ENCODE measurements at places on chromosomes 6 and 20.

- DNase-seq = no peak
These were observed 102.2 kb upstream of the RALGAPA2 start for GRCh38 chr20:20814685-20815084.

- DNase-seq = no peak
These were observed 549 bp upstream of the CSE1L start for GRCh38 chr20:49045440-49046086.

GRCh38 chr20:16284385-16285100 lies 288.7 kb downstream of the KIF16B start:
- no peak for DNase-seq

DNA sequence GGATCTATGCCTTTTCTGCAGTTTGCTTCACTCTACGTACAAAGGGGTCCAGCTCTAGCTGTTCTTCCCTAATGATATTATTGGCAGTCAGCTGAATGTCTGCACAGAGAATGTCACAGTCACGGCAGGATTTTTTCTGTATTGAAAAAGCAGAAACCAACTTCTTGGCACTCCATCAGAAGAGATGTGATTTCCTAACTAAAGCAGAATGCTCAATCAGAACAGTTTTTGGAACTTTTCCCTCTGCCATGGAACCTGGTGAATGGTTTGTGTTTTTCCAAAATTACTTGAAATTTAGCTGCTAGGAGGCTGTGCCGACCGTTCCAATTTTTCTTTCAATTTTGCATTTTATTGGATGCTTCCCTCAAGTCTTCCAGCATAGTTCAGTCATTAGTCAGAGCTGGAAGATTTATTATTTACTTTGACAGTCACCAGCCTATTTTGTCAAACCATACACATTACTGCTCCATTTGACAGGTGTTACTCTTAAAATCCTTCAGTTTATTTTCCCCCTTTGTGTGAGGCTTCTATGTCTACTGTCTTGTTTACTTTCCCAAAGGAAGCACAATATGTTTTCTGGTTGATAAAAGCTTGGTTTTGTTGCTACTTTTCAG lies 259.6 kb upstream of the EPHA7 start:
- no peak for DNase-seq

- no peak for DNase-seq
These were observed 218.6 kb upstream of the UFL1 start for GRCh38 chr6:96302991-96303390.

DNA sequence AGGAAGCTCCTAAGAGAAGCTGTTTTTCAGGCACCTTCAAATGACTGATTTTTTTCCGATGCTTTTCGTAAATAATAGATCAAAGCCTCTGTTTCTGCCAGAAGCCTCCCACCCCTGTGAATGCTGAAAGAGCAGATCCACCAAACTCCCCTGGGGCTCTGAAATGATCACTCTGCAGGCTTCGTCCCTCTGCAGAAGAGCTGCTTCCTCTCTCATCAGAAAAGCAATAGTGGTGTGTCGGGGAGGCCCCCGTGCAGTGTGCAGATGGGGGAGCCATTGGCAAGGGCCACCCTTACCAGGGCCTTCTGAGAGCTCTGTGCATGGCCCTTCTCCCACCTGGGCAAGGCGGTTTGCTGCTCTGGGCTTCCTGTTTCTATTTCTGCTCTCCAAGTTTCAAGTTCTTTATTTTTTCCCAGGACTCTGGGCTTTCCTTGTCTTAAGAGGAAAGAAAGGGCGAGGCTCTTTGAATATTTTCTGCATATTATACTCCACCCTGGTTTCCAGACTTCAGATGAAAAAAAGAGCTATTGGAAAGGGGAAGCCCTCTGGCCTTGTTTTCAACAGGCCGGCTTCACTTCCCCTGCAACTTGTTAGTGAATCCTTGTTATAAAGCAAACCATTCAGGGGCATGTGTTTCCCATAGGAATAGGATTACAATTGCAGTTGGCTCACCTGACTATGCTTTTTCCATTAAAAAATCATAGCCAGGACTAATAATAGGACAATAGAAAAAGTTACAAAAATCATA lies 155.2 kb downstream of the TTLL2 start:
- DNase-seq = no peak

DNA sequence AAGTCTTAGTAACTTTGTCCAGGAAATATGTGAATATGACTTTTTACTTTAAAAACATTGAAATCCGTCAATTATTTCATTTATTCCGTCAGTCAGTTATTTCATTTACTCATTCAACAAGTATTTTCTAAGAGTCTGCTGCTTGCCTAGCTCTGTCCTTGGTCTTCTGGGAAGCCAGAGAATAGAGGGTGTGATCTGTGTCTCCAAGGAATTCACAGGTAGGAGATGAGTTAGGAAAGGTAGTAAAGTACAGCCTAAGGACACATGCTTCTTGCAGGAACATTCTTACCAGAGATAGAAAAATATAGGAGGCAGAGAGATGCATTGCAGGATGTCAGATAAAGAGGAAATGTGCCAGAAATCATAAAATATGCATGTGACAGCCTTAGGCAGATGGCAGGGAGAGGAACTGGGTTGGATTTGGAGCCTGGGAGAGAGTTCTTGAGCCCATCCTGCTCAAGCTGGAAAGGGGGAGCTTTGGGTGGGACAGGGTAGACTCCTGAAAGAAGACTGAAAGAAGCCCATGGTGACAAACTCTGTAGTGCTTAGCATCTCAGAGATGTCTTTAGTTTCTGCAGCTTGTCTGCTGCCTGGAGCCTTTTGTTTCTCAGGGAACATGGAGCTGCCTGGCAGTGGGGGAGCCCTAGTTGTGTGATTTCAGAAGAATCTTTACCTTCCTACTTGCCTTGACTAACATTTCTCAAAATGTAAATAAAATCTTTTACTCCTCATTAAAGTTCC lies 3.5 kb downstream of the SH3BGRL2 start:
- DNase-seq = no peak

DNA sequence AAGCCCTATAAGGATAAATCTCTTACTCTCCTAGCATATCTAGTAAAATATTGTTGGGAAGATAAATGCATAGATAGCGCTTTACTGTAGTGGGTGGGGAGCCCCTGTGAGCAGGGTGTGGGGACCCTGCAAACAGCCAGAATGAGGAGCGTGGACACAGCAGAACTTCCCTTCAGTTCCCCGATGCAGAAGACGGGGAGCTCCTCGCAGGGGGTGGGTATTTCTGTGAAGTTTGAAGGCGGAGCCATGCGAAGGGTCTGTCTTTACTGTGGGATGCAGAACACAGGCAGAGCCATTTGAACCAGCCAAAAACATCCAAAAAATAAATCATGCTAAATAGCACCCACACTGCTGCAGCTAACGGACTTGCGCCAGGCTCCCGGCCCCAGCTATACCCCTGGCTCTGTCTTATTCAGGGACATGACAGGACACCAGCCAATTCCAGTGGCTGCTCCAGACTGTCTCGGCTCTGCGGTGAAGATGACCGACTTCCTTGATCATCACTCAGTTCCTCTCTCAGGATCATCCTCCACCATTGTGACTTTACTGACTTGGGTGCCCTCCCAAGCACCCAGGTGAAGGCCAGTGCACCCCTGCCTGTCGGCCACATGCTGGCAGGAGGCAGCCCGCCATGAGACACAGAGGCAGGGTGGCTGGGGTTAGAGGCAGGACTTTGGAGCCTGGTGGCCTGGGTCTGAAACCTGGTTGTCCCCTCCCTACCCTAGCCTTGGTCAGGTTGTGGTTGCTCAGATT lies 134.5 kb downstream of the SMOC2 start:
- no peak for DNase-seq

DNA sequence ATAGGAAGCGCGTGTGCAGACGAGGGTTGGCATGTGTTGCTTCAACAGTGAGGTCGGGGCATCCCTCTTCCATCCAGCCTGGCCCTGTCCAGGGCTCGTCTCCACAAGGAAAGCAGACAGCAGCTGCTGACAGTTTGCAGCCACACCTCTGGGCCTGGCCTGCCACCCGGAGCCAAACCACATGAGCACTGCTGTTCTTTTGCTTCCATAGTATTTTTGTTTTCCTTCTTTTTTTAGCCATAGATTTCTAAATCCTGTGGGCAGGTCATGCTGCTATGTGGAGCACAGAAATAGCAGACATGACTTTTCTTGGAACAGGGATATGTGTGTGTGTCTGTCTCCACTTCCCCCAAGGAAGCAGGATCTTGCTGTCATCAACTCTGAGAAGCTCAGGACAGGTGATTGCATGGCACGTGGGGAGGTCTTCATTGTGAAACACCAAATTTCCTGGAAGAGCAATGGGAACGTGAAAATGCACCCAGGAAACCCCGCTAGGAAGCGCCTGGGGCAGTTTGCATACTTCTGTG lies 167.4 kb downstream of the DTNBP1 start:
- DNase-seq = no peak

GRCh38 chr20:63086421-63087235 lies 79.9 kb upstream of the BHLHE23 start:
- DNase-seq = no peak

DNA sequence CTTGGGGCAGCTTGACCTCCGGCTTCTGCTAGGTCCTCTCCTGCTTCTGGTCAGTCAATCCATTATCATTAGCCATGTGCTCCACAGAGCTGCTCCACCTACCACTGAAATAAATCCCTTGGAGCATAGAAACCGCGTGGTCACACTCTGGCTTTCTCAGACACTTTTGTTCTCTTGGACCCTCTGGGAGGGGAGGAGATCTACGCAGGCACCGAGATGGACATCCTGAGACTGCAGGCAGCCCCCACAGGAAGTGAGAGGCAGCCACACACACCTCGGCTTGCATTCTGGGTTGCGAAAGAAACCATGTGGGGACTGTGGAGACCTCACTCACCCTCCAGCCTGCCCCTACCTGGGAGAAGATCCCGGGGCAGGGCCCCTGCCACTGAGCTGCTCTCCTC lies 79.5 kb downstream of the FYN start:
- no peak for DNase-seq

DNA sequence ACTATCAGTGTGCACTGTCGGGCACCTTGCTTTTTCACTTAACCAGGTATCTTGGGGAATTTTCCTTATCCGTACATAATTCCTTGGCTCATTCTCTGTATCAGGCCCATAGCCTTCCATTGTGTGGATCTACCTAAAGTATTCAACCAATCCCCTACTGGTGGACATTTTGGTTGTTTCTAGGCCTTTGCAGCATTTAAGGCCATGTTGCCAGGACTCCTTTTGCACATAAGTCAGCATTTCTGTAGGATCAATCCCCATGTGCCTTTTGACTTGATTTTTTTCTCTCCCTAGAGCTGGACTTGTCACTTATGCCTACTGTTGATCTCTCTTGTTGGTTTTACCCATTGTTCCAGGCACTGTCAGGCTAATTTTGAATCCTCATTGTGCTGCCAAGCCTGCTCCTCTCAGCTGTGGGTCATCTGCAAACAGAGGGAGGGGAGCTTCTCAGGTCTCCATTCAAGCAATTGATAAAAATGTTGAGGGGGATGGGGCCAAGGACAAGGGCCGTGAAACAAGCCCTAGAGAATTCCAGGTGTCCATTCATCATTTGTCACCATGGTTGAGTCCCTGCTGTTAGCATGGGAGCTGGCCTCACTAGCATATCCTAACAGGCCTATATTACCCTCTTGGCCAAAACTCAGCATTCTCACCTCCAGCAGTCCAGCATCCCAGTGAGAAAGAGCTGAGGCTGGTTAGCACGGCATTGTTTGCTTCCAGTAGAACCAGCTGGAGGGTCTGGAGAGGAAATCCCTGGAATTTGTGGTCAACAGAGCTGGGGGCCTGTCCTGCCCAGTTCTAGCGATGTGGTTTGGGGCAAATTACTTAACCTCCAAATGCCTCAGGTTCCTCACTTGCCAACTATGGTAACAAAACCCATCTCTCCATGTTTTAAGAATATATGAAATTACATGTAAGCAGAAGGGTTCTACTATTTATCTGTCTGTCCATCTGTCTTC lies 178.4 kb downstream of the MRPL14 start:
- no peak for DNase-seq

DNA sequence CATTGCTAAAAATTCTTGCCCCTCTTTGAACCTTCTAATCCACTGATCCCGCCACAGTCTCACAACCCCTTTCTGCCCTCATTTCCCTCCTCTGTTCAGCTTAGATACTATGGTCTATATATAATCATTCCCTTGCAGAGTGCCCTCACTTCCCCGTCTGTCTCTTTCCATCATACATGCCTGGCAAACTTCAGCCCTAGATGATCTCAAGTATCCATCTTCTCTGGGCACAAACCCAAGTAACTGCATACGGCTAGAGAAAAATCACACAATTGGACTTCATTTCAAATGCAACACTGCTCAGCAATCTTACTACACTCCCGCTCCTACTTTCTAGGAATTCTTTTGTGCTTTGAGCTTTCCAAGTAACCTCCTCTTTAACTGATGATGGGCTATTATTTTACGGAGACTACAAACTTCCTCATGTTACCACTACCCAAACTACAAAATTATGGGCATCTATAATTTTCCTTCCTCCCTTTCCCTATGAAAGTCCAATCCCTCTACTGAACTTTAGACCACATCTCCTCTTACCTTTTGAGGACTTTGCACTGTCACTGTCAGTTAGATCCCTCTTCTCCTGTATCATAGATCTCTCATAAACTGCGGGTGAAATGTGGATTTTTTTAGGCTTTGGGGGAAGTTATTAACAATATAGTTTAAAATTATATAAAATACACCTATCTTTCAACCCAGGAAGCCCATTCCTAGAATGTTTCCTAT lies 135.6 kb downstream of the BTBD9 start:
- no peak for DNase-seq

- no peak for DNase-seq
These were observed 91.0 kb upstream of the ESR1 start for GRCh38 chr6:151716526-151716932.

- no peak for DNase-seq
These were observed 125.9 kb upstream of the INSM1 start for GRCh38 chr20:20241976-20242375.

DNA sequence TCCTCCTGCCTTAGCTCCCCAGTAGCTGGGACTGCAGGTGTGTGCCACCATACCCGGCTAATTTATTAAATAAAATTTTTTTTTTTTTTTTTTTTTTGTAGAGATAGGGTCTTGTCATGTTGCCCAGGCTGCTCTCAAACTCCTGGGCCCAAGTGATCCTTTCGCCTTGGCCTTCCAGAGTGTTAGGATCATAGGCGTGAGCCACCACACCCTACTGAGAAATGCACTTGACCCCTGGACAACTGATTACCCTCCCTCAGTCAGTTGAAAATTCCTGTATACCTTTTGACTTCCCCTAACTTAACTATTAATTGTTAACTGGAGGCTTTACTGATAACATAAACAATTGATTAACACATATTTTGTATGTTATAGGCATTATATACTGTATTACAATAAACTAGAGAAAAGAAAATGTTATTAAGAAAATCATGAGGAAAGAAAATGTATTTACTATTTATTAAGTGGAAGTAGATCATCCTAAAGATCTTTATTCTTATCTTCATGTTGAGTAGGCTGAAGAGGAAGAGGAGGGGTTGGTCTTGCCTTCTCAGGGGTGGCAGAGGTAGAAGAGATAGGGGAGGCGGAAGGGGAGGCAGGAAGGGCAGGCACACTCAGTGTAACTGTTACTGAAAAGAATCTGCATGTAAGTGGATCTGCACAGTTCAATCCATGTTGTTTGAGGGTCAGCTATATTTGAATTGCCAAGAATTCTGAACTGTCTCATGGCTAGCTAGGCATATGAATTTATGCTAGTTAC lies 104.3 kb downstream of the FARS2 start:
- no peak for DNase-seq

GRCh38 chr6:7377961-7378360 lies 11.6 kb downstream of the CAGE1 start:
- DNase-seq = no peak

- no peak for DNase-seq
These were observed 571.5 kb upstream of the CDH4 start for GRCh38 chr20:60680554-60680953.

GRCh38 chr20:23782366-23782983 lies 31.7 kb upstream of the CST1 start:
- no peak for DNase-seq

- DNase-seq = no peak
These were observed 44.0 kb upstream of the MARCKS start for GRCh38 chr6:113813142-113813541.

GRCh38 chr6:98041056-98041455 lies 758.0 kb upstream of the MMS22L start:
- DNase-seq = no peak
